DMS 273 treated with DMSO at 0.1 percent for 48 hours (cell line): ENCODE measurements at places on chromosomes 12 and 14.

DNA sequence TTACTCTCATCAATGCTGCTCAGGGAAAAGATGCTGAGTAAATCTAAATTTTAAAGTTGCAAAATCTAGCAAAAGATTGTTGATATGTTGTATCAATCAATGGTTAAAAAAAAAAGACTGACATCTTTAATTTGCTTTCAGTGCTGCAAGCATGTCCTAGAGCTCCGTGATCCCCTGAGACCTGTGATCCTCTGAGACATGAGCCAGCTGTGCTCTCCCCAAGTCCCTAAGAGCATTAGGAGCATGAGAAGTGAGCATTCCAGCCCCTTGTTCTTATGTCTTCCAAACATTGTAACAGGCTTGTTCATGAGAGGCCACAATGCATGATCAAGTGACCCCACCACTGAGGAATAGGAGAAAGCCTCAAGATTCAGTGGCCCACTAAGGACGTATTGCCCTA is 116.6 kb downstream of the DAD1 start:
- DNase-seq = no peak

DNA sequence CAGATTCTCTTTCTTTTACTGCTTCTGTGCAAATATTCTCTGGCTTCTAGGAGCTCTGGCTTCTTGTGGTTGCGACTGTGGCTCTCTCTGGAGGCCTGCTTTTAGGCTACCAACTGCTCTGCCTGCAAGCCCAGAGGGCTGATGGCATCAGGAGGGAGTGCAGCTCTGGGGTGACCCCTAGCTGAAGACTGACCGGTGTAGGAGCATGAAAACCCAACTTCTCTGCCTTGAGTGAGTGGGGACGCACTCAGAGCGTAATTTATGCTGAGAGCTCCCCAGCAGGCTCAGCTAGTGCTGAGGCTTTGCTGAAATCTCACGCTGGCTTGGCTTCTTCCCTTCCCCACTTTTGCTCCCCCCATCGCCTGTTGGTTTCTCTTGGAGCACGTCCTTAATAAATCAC is 29.9 kb upstream of the RBM19 start:
- DNase-seq = no peak

DNA sequence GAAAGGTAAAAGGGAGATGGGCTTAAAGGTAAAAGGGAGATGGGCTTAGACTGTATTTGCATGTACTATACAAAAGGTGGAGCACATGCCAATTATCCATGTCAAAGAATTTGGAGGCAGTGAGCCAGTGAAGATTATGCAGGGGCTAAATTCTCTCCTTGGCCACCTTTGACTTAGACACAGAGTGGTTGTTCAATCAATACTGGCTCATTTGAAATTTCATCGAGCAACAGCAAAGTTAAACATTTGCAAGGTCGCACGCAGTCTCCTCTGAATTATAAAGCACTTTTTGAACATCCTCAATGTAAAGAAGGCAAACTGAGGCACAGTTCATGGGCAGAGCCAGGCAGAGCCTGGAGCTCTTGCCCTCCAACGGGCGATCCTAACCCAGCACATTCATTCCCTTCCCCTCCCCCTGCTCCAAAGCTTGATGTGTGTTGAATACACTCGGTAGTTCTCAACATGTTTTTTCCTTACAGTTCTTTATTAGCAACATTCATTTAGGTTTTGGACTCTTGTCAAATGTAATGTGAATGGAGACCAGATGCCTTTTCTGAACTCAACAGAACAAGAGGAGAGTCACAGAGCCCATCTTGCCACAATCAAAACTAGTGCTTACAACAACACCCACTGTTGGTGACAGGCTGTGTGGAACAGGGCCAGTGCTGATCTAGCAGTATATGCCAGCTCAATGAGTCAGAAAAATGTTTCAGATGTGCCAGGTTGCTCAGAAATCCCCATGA is 169.7 kb upstream of the G2E3 start:
- DNase-seq = no peak

- no peak for DNase-seq
These were observed 916.5 kb downstream of the TMEM121 start for GRCh38 chr14:106442857-106443256.

GRCh38 chr12:52279422-52280318 is 5.2 kb downstream of the KRT86 start:
- DNase-seq = no peak
